ENCODE measurements at places on chromosomes 6 and 20. TPM values are rescaled to one million over a fixed set of nuclear protein-coding genes. Genes with fewer than 3 reads are reported as not detected.
A peak's percentile ranks its signal among the peaks of the same experiment; 100 is the strongest.

DNA sequence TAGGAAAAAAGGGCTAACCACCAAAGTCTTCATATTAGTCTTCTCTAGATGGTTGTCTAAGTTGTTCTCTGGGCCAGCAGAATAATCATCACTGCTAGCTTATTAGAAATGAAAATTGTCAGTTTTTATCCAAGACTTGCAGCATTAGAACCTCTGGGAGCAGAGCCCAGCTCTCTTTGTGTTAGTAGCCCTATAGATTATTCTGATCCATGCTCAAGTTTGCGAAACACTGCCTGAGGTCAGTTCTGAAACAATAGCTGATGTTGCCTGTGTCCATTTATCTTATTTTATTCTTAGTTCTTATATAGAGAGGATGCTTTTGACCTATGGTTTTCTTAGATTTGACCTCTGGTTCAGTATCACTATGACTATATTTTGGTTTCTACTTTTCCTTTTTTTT lies 66.9 kb downstream of the BCKDHB start:
- DNase-seq = no peak

GRCh38 chr6:147510929-147511590 lies 2.6 kb downstream of the SAMD5 start:
- DNase-seq = no peak

DNA sequence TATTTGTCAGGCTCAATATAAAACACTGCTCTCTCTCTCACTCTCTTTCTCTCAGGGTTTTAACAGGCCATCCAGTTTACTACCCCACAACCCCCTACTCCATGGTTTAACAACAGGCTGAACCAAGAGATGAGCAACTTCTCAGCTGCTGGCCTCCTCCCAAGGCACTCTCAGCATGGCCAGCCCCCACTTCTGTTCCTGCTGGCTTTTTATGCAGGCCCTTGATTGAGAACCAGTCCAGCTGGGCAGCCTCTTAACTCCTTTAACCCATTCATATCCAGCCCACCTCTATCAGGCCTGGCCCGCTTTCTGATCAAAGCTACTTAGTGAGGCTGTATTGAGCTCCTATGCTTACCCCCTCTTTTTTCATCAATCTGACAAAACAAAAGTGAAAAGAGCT lies 346.8 kb upstream of the POU3F2 start:
- DNase-seq = no peak

DNA sequence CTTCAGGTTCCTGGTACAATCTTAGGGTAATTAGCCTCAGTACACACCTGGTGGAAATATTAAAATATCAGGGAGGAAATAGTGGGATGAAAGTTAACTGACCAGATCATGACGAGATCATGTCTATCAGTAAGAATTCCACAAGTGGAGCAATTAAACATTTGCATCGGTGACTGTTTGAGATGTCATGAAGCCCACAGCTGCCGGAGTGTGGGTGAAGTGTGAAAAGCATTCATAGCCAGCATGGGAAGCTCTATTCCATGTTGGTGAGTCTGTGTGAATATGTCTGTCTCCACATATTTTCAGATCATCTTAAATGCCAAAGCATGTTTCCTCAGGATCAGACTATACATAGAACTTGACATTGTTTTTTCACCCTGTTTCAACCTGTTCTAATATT lies 142.8 kb downstream of the IPCEF1 start:
- no peak for DNase-seq

DNA sequence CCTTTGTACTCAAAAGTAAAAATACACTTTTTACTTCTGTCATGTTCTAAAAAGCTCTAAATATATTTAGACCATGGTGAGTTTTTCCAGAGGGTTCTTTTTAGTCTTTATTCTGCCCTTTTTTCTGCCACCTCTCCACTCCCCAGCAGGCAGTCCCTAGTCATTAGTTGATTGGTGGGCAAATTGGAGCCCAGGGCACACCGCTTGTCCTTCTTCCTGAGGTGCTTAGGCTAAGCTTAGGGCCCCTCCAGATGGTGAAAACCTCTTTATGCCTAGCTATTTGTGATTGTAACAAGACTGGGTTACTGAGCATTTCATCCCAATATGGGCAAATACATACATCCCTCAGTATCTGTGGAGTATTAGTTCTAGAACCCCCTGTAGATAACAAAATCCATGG lies 6.2 kb downstream of the TREML1 start:
- DNase-seq = peak; percentile 12

DNA sequence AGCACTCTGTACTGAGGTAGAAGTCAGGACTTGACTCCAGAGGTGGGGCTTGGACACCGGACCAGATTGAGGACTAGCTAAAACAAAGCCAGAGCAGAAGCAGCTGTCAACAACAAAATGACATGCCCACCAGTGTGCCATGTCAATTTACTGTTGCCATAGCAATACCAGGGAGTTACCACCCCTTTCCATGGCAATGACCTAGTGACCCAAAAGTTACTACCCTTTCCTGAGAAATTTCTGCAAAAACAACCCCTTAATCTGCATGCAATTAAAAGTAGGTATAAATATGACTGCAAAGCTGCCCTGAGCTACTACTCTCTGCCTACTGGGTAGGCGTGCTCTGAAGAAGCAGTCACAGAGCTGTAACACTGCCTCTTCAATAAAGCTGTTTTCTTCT lies 21.0 kb downstream of the MAP3K5 start:
- no peak for DNase-seq

DNA sequence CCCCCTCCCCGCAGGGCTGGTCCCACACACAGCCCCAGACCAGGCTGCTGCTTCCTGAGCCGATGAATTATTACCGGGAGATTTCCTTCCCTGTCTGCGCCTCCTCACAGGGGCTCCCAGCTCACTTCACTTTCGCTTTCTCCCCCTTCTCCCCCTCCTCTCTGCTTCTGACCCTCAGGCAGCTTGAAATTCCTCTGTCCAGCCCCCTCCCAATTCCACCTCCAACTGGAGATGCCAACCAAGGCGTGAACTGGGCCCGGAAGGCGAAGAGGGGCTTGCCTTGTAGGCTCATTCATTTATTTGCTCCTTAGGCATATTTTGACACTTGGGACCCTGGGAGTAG lies 1.7 kb upstream of the TCF15 start:
- DNase-seq = no peak

- no peak for DNase-seq
These were observed 396.2 kb downstream of the EPM2A start for GRCh38 chr6:145339089-145339488.

DNA sequence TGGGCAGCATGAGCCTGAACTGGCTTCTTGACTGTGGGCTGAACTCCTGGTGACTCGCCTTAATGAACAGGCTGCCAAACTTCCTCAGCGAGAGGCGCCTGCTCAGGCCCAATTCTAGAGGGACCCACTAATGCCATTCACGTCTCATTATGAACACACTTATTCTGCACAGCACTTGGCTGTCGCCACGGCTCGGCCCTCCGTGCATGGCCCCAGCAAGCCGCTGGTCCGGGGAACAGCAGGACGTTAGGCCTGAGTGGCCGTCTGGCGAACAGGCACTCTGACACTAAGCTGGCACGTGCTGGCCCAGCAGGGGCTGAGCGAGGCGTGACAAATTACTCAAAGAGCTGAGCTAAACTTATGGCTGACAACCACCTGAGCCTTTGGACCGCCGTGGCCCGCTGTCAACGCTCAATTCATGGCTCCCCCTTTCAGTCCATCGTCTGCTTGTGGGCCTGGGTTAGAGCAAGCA lies 45.9 kb downstream of the INSM1 start:
- DNase-seq = no peak

- DNase-seq = no peak
These were observed 484.2 kb upstream of the MANEA start for GRCh38 chr6:95093154-95093553.

DNA sequence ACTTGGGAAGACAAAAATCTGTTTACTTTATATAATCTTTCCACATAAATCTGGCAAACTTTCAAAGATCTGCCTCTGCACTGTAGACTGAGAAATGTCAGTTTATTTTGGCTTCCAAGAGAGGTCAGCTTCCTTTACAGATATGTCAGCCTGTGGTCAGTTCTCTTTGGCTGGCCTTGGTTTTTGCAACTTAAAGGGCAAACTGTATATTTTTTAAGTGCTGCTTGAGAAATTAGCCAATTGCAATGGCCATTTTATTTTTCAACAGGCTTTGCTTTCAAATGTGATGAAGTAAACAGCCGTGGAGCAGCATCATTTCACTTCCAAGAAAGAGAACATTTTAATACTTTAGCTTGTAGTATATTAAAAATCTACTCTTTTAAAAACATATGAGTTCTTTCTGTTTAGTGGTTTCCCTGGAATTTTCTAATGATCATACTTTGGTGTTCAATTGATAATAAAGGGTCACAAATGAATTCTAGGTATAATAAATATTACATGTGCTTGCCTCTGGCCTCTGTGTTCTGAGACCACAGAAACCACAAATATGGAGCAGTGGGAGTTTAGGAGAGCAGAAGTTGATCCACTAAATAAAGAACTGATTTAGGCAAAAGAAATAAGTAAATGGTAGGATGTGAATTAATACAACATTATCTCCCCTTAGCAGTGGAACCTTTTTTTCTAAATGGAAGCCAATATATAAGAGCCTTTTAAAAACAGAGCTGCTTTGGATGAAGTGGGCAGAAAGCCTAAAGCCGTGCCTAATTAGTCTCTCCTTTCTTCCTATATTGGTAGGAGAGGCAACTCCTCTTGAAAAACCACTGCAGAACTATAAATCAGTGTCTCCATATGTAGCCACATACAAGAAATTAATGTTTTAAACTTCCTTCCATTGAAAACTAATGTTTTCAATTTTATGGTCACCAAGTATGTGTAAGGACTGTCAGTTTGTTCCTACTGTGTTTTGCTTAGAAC lies 16.2 kb downstream of the ADGRB3 start:
- no peak for DNase-seq

DNA sequence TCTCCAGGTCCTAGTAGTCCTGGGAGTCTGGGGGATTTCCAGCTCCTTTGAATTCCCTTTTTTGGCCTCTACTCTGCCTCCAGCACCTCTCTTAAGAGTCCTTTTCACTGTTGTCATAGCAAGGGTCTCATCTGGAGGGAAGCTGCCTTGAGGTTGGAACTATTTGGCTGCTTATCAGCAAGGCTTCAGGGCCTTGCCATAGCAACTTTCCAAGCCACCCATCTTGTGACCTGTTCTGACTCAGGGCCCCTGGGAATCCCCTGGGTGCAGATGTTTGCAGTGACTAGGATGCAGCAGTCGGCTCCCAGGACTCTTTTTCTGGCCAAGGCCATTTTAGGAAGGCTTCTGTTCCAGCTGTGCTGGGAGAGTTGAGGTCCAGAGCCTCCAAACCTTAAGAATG lies 12.4 kb downstream of the PKIG start:
- DNase-seq = no peak

- DNase-seq = no peak
These were observed 156.9 kb downstream of the VEGFA start for GRCh38 chr6:43926634-43927531.

- no peak for DNase-seq
These were observed 46.4 kb downstream of the HEBP2 start for GRCh38 chr6:138450445-138450844.

- DNase-seq = no peak
These were observed 23.8 kb downstream of the RBM38 start for GRCh38 chr20:57414867-57415592.

- DNase-seq = peak; percentile 91
These were observed 244.4 kb downstream of the FOXA2 start for GRCh38 chr20:22339946-22340345.

GRCh38 chr6:35391240-35391968 lies 49.0 kb downstream of the PPARD start:
- DNase-seq = no peak

DNA sequence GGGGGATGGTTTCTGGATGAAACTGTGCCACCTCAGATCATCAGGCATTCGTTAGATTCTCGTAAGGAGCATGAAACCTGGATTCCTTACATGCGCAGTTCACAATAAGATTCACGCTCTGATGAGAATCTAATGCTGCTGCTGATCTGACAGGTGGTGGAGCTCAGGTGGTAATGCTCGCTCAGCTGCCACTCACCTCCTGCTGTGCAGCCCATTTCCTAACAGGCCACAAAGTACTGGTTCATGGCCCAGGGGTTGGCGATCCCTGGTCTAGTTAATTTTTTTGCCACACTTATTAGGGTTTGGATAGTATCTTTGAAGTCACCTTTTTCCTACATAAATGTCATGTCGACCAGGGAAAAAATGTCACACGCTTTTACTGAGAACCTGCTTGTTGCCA lies 96.8 kb upstream of the MLIP start:
- DNase-seq = no peak

GRCh38 chr20:44129911-44130718 lies 56.9 kb downstream of the JPH2 start:
- DNase-seq = no peak

DNA sequence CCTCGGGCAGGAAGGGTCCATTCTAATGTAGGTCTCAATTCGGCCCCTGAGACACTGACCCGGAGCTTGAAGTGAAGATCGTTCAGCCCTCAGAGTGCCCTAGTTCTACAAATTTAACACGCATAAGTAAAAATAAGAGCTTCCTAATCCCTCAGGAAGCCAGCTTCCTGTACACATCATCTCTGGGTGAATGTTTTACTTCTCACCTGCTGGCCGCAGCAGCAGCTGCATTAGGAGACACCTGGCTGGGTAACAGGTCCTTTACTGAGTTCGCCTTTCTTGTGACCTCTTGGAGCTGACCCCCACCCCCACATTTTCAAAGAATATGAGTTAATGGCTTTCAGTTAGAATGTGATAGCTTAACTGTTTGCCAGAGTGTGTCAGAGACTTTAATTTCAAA lies 165.0 kb downstream of the SMOC2 start:
- DNase-seq = no peak

DNA sequence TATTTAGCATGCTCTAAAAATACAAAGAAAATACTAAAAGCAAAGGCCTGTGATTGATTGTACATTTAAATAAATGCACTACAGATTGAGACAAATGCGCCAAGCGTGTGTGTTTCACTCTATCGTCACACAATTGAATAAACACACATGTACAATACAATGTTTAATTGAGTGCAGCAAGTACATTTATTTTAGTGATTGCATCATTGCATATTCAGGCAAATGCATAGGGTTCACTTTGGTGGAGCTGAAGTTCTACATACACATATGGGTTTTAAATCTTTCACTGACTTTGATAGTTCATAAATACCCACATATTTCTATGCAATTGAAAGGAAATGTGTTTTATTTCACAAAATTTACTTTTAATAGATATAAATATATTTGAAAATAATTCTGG lies 750.6 kb upstream of the MMS22L start:
- DNase-seq = no peak

GRCh38 chr6:46486181-46486580 lies 5.1 kb downstream of the RCAN2 start:
- no peak for DNase-seq

CALHM4 gene
- total RNA-seq = not detected

TSPO2 gene
- not detected for total RNA-seq

LY86 gene
- 1.4 TPM for total RNA-seq

SEMG1 gene
- not detected for total RNA-seq

MCM9 gene
- total RNA-seq = 10.8 TPM

GJA10 gene
- not detected for total RNA-seq

TFAP2C gene
- total RNA-seq = 3.4 TPM

CPNE5 gene
- 3.0 TPM for total RNA-seq

PPP1R16B gene
- 5.2 TPM for total RNA-seq

IPCEF1 gene
- total RNA-seq = 2.7 TPM

EFHC1 gene
- total RNA-seq = 7.5 TPM

NMBR gene
- total RNA-seq = not detected

EDN3 gene
- 18.0 TPM for total RNA-seq

ZNF334 gene
- total RNA-seq = 0.50 TPM

PCK1 gene
- under 0.01 TPM for total RNA-seq

CLPSL1 gene
- not detected for total RNA-seq

ACTR5 gene
- total RNA-seq = 8.8 TPM

Measured in esophagus muscularis mucosa (tissue), 4 donors.